ENCODE measurements at places on chromosomes 11 and 22.
A peak's percentile ranks its signal among the peaks of the same experiment; 100 is the strongest.

DNA sequence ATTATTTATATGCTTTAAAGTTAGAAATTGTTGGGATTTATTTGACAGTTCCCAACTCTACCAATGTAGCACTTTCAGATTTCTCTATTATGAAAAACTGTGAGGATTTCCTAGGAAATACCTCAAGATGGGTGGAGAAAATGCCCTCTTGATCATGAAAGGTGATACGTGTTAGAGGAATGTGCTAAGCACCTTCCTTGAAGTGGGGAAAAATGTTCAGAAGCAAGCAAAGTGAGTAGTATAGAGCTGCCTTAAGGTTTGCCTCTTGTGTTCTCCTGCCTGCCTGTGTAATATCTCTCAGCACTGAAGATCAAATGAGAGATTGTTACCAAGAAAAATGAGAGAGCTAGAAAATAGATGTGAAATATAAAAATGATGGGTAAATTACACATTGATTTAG, 58.2 kb downstream of the YAP1 start:
- no peak for DNase-seq

DNA sequence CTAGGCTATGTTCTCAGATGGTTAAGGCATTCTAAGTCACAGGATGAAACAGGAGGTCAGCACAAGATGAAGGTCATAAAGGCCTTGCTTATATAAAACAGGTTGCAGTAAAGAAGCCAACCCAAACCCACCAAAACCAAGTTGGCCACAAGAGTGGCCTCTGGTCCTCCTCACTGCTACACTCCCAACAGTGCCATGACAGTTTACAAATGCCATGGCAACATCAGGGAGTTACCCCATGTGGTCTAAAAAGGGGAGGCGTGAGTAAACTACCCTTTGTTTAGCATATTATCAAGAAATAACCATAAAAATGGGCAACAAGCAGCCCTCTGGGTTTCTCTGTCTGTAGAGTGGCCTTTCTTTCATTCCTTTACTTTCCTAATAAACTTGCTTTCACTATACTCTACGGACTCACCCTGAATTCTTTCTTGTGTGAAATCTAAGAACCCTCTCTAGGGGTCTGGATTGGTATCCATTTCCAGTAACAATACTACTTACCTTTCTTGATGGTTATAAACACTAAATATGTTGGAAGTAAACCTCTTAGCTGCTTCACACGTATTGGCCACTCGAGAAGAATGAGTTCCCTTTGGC, 1237.9 kb downstream of the FAM181B start:
- DNase-seq, result no peak

- peak; percentile 76 for DNase-seq
Observed at GRCh38 chr11:62324731-62325556, 12.3 kb upstream of the ASRGL1 start.

GRCh38 chr22:34702279-34702678, 363.7 kb upstream of the ISX start:
- DNase-seq, result no peak

DNA sequence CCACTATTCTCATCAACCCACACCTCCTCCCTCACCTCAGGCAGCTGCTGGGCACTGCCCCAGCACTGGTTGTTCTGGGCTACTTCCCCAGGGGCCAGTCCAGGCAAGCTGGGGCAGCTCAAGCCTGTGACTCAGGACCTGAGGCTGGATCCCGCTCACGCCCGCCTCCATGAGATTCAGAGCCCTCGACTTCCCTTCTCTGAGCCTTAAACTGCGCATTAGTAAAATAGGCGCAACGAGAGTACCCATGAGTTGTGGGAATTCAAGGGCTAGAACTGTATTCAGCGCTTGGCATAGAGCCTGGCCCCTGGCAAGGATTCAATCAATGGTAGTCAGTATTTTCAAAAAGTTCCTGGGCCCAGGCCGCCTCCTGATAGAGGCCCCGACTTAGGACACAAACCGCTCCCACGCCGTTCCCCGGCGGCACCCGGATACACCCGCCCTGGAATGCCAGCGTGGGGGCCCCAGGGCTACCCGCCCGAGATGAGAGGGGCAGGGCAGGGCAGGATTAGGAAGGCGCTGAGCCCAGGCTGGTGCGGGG, 723 bp upstream of the CD82 start:
- DNase-seq, result no peak

- no peak for DNase-seq
Observed at GRCh38 chr22:42943981-42944380, 71.0 kb downstream of the PACSIN2 start.

GRCh38 chr22:32800158-32800882, 1.2 kb upstream of the TIMP3 start:
- DNase-seq, result no peak

GRCh38 chr11:9386901-9387300, 2.4 kb downstream of the IPO7 start:
- DNase-seq, result no peak

- no peak for DNase-seq
Observed at GRCh38 chr11:102824556-102824955, 18.9 kb downstream of the MMP3 start.

GRCh38 chr11:7353100-7353499, 101.4 kb downstream of the SYT9 start:
- DNase-seq, result no peak

DNA sequence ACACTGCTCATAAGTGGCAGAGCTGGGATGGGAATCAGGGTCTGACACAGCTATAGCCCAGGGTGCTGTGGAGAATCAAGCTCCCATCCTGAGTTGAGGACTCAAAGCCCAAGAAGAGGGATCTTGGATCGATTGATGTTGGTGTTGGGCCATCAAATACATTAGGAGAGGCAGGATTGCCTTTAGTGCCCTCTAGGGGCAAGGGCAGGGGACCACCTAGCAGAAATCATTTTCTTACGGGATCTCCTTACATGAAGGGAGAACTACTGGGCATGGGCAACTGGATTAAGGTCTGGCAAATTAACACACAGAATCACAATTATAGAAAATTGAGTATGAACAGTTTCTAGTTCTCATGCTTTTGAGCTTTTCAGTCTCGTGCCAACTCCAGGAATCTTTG, 24.9 kb upstream of the EMSY start:
- DNase-seq, result no peak

DNA sequence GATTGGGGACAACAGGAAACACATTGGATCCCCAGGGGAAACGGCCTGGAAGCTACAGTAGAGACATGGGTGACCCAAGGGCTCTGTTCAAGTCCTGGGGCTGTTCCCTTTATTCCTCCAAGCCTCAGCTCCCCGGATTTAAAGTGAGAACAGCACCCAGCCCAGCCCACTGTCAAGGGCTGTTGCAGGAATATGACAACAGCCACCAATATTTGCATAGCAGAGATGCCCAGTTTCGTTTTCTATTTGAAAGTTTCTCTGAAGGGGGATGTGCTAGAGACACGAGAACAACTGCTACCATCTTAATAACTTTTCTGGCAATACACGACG, 81.1 kb upstream of the WNT7B start:
- peak; percentile 58 for DNase-seq

DNA sequence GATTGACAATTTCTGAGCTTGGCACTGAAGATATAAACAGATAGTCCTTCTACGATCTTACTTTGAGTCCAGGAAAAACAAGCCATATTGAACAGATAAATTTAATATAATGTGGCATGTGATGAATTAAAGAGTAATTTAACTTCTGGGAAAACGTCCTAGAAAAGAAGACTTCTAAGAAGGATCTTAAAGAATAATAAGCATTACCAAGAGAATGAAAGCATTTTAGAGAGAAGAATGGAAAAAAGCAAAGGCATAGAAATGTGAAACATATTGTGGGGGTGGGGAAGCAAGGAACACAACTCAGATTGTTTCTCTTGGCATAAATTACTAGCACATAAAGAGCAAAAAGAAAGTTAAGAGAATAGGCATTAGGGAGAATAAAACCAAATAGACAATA, 5.4 kb downstream of the DDIAS start:
- no peak for DNase-seq

DNA sequence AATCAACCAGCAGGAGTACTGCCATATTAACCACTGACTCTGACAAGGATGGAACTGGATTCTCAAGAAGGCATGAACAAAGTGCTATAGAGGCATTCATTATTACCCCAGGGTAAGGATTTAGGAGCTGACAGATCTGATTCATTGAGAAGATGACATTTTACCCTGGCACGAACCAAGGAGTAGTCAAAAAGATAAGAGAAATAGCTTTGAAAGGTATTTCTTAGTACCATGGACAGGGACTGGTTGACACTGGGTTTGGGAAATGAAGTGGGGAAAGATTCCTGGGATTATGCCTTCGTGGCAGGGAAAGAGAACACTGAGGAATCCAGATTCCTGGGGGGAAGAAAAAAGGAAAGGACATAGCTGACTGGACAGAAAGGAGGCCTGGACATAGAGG, 5.1 kb upstream of the SAAL1 start:
- DNase-seq, result no peak

DNA sequence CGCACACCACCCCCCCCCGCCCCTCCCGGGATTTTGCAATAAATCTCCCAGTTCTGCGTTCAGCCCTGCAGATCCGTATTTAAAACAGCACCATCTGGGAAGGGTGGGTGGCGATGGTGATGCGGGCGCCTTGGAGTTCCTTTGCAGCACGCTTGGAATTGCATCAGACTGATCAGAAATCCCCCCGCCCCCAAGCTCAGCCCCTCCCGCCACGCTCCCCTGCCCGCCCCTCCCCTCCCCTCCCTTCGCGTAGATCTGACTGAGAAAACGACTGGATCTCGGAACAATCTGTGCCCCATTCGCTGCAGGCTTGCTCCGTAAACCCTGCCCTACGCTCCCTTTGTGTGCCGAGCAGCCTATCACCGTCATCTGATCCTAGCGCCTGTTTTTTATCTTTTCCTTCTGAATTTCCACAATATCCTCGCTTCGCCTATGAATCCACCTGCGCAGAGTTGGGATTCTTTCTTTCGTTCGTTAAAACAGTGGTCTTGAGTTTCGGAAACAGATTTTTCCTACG, 18.1 kb upstream of the BDNF start:
- DNase-seq, result peak; percentile 76

- DNase-seq, result no peak
Observed at GRCh38 chr11:21806947-21807346, 385.9 kb upstream of the ANO5 start.

DNA sequence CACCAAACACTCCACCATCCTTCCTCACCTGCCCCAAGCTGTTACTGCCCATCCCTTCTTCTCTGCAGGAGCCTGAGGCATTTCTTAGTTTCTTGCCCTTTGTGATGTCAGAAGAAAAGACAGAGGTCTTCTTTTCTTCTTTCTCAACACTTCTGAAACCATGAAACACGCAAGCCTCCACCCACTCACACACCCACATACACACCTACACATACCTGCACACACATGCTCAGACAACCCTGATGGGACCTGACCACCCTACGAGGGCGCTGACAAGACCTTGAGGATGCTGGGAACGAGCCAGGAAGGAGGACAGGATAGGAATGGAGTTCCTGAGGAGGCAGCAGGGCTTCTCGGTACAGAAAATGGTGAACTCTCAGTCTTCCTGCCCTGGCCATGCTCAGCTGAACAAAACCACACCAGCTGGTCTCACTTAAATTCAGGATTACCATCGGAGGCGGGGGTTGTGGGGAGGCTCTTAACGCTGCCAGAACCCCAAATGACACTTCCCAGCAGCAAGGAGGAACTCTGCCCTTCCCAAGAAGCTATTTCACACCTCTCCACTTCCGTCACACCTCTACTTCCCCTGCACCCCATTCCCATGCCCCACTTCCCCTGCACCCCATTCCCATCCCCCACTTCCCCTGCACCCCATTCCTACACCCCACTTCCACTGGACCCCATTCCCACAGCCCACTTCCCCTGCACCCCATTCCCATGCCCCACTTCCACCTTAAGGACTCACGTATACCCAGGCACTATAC, 41.0 kb downstream of the CSF2RB start:
- no peak for DNase-seq

DNA sequence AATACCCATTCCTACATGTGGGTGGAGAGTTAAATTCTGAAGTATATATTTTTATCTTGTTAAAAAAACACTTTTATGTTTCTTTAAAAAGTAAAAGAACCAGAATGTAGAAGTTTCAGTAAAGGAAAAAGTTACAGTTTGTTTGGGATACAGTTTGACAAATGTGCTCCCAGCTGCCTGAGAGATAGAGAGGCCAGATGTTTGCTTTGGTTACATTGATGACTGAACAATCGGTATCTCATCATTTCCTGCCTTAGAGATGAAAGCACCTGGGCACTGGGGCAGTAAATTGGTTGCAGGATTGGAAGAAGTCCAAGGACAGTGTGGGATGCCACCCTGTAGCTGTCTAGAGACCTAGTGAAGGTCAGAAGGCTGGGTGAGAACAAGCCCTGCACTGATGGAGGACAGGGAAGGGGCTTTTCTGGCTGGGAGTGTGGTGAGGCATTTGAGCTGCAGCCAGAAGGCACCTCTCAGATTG, 16.6 kb downstream of the MED15 start:
- peak; percentile 49 for DNase-seq

DNA sequence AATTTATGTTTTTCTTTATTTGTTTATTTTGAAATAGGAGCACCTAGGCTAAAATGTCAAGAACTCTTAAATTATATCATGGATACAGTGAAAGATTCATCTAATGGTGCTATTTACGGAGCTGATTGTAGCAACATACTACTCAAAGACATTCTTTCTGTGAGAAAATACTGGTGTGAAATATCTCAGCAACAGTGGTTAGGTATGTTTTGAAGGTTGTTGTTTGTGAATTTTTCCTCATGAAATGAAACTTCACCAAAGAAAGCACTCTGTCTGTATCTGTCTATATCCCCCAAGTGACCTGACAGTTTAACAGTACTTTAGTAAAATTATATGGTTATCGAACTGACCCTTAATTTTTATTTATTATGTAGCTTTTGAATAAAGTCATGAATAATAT, 12.8 kb downstream of the ATM start:
- DNase-seq, result no peak

DNA sequence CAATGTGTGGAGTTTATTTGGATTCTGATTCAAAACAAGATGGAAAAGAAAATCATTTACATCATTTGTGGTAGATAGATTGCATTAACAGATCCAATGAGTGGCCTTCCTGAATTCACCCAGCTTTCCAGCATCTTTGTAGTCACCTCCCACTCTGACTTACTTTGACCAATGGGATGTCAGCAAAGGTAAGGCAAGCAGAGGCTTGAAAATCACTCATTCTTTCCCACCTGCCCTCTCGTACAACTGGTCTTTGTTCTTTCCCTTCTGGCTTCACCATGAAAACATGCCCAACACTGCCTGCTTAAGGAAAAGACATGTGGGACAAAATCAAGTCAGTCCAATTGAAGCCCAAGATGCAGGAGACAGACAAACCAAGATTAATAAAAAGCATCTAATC, 202.1 kb downstream of the TTC28 start:
- DNase-seq, result no peak

GRCh38 chr11:65219930-65220213, 38.1 kb downstream of the CAPN1 start:
- no peak for DNase-seq
